Epithelial cell of proximal tubule (primary cell): ENCODE measurements at places on chromosomes 3 and 15. TPM values are rescaled to one million over a fixed set of nuclear protein-coding genes. Genes with fewer than 3 reads are reported as not detected.

- DNase-seq, result no peak
These were observed 424 bp downstream of the EAF2 start for GRCh38 chr3:121835465-121835801.

DNA sequence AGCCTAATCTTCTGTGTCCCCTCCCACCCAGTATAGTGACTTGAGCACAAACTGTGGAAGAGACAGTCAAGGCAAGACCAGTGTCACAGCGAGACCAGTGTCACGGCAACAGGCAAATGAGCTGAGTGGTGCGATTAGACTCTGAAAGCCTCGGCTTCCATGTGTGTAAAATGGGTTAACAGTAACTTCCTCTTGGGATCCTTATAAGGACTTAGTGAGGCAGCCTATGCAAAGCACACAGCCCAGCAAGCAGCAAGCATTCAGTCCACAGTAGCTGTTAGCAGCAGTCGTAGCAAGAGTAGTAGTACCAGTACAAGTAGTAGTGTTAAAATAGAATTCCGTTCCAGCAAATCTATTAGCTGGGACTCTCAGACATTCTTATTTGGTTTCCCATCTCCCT is 334.1 kb downstream of the GABRB3 start:
- no peak for DNase-seq

- no peak for DNase-seq
These were observed 245.0 kb downstream of the ZMAT3 start for GRCh38 chr3:178826435-178827123.

- no peak for DNase-seq
These were observed 3.5 kb upstream of the CPNE4 start for GRCh38 chr3:132038198-132038825.

DNA sequence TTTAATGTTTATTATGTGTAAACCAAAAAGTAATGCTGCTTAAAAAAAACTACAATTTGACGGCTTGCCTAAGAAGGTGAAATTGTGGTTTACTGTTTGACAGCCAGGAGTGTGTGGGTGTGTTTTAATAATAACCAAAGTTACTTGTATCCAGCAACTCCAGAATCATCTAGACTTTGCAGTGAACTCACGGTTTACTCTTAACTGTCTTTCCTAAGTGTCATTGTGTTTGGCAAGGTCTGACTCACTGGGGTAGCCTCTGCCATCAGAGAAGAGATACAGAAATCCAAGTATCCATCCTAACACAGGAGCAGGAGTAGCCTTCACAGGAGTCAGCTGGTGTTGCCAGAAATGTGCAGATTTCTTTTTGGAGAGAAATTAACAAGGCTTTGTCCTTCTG is 151.1 kb downstream of the CTNNB1 start:
- DNase-seq, result no peak

MAGEL2 gene
- total RNA-seq, result 0.07 and 0.23 TPM in 2 replicates
